ENCODE measurements at places on chromosomes 7 and 10.
A peak's percentile ranks its signal among the peaks of the same experiment; 100 is the strongest.

DNA sequence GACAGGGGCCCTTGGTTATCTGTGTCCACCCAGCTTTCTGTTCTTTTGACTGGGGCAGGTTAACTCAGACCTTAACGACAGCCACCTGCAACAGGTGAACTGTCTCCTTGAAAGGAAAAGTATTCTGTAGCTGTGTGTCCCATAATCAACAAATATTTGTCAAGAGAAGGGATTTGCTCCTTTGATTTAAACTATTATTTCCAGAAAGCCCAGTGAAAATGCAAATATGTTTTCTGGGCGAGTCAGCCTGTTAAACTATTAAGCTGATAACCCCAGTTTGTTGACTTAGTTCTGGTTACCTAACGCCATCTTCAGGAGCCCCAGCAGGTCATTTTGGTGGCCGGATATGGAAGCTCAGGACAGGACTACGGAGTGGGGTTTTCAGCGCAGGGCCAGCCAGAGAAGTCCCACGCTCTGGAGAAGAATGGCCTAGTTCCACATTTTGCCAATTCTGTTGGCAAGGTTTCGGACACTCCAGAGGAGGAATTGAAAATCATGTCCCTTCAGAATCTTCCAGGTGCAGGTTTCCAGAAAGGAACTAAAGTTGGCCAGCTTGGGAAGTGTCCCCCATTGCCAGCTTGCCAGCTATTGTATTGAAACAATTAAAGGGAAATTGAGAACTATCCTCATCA lies 54.5 kb downstream of the ADRA2A start:
- DNase-seq, result no peak

DNA sequence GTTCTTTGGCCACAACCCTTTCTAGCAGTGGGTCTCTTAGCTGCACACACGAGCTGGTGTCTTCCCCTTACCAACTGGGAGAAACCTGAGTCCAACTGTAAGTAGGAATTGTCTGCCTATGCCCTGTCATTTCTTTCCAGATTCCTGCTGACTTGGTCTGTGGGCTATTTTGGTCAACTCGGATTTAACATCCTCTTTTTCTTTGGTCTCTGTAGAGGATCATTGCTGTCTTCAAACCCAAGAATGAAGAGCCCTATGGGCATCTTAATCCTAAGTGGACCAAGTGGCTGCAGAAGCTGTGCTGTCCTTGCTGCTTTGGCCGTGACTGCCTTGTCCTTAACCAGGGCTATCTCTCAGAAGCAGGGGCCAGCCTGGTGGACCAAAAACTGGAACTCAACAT lies 10.3 kb downstream of the PI4K2A start:
- no peak for DNase-seq

DNA sequence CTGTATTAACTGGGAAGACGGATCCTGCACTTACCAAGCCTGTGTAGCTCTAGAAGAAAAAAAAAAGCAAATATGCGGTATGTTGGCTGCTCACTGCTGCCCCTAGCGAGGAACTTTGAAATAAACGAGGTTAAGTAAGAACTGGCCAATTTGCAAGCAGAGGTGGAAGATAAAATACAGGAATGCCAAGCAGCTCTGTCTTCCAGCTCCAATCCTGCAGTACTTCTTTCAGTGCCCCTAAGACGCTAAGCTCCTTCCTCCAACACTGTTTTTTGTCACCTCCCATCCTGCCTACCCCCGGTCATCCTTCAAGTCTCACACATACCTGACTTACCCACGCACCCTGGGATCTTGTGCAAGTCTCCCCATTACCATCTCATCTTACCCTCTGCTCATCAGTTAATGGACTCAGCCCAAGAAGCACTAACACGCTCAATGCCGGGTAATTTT lies 809 bp downstream of the C10orf143 start:
- DNase-seq, result peak; percentile 56

DNA sequence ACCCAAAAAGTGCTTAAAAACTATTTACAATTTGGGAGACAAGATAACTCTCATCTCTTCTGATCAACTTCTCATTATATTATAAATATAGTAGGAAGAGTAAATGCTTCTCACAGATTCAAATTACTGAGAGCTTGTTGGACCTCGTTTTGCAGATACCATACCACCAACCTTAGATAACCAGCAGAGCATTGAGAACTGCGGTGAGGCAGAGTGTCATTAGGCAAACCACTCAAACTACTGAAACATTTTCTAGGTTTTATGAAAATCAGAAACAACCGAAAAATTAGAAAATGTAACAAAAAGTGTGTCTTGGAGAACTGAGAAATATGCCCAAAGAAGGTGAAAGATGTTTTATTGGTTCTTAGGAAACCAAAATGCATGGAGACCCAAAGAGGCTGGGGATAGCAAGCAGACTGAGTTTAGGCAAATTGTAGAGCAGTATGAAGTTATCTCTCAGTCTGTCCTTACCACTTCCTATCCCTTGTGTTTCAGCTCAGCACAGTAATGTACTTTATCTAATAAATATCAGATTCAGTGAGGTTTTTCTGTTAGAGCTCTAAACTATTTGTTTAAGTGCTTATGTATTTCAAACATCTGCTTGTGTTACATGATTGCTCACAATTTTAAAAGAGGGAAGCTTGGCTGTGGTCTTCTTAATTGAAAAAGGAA lies 77.9 kb downstream of the HECTD2 start:
- DNase-seq, result no peak

- DNase-seq, result no peak
Measured at GRCh38 chr7:151893405-151893923, 16.5 kb upstream of the PRKAG2 start.

DNA sequence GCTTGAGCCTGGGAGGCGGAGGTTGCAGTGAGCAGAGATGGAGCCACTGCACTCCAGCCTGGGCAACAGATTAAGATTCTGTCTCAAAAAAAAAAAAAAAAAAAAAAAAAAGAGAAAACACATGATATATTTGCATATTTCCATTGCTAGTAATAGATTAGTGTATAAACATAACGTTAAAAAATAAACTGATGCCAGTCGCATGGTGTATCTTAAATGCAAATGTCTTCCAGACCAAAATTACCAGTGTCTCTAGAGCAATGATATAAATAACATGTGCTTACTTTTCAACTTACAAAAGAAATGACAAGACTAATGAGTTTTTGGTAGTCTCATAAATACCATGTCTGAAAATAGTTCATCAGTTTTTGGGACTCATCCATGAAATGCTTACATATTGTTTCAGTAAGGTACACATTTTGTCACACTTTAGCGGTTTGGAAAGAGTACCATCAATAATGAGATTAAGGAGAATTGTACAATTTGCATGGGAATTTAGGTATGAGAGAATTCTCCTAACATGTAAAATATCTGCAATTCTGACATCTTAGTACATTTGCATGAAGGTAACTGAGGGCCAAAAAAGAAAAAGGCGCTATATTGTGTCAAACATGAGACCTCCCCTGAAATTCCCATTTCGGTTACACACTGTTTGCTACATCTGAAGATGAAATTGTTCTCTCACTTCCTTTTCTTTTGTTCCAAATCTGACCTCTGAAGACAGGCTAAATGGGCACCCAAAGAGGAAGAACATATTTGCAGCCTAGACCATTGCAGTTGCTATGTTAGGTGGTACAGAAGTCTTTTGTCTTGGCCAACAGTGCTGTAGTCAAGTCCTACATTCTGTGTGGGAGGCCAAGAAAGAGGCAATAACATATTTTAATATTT lies 51.5 kb upstream of the PIP4K2A start:
- no peak for DNase-seq

DNA sequence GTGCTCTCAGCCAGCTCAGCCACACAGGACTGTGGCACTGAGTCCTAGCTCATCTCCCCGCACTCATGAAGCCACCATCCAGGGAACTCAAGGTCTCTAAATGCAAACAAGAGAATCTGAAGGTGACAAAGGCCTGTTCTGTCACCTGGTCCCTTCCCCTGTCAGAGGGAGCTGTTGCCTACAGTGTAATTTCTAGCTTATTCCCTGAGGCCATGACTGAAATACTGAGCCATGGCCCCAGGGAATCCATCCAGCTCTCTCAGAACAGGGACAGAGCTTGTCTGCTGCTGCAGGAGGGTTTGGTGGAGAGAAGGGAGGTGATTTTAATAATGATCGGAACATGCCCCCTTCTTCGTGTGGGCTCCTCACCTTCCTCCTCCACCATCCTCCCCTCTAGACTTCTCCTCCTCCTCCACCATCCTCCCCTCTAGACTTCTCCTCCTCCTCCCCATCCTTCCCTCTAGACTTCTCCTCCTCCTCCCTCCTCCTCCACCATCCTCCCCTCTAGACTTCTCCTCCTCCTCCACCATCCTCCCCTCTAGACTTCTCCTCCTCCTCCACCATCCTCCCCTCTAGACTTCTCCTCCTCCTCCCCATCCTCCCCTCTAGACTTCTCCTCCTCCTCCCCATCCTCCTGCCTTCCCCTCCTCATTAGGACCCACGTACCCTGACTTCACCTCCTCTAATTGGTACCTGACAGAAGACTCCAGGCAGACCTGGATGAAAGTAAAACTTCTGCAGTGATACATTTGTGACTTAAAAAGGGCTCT lies 338.0 kb upstream of the MKI67 start:
- no peak for DNase-seq
